ENCODE measurements at places on chromosomes 2 and 18. TPM values are rescaled to one million over a fixed set of nuclear protein-coding genes. Genes with fewer than 3 reads are reported as not detected.
A peak's percentile ranks its signal among the peaks of the same experiment; 100 is the strongest.

AMER3 gene
- not detected for total RNA-seq

- no peak overlapping the region for H3K27ac ChIP-seq
- no peak overlapping the region for H3K4me3 ChIP-seq
- peaks cover 19% of the 10 kb centered on the region for H3K27me3 ChIP-seq
- no peaks in the 10 kb centered on the region for H3K4me1 ChIP-seq
- no peaks in the 10 kb centered on the region for H3K36me3 ChIP-seq
Measured at GRCh38 chr2:233764264-233764663, 4.2 kb downstream of the UGT1A1 start.

DNA sequence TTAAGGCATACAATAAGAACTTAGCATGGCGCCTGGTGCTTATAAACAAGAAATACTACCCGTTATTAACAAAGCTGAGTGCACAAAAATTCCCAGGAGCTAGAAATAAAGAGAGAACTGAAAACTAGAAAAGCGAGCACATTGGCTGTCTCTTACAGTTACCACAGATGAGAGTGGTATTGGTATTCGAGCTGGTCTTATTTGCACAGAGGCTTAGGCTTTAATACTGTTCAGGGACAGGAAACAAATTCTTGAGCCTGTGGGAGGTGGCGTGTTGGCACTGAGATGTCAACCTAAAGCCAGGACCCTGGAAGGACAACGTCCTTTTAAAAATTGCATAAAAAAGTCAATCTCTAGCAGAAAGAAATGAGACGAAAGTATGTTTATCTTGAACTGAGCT, 67.3 kb upstream of the IGFBP2 start:
- H3K27ac ChIP-seq, result no peak overlapping the region
- H3K27me3 ChIP-seq, result peaks cover 2% of the 10 kb centered on the region
- no peak overlapping the region for H3K4me3 ChIP-seq
- DNase-seq, result no peak
- no peaks in the 10 kb centered on the region for H3K4me1 ChIP-seq

DNA sequence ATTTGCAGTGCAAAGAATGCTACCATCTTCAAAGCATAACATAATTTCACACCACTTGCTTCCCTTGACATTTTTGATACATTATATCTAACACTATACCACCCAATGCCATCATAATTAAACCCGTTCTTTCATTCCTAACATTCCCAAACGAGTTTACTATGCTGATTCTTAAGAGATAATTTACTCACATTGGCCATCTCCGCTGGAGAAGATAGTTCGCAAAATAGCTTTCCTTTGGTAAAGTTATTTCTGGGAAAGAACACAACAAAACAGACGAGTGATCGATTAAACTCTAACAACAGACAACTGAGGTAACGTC, 716 bp downstream of the MMADHC start:
- no peak for DNase-seq
- peak overlapping the region; percentile 99 for H3K27ac ChIP-seq
- peaks cover 32% of the 10 kb centered on the region for H3K36me3 ChIP-seq
- peak overlapping the region; percentile 92 for H3K4me3 ChIP-seq

DNA sequence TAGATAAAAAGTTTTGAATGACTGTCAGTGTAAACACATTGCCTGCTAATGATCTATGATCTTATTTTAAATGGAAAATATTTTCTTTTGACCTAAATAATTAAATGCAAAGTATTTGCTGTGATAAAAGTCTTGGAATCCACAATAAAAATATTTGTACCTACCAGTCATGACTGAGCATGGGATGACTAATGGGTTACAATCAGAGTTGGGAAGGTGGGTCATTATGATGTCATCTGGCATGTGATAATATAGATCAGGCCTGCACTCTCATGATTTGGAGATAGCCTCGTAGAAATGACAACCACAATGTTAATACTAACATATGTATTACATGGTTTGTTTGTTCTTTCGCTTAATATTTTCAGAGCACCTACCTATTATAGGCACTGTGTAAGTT, 848.8 kb upstream of the KLHL29 start:
- no peaks in the 10 kb centered on the region for H3K36me3 ChIP-seq
- no peak for DNase-seq
- H3K27ac ChIP-seq, result no peak overlapping the region

ESPNL gene
- 0.21 TPM for total RNA-seq

C2orf92 gene
- total RNA-seq, result 8.9 TPM

ALPG gene
- total RNA-seq, result not detected

DNA sequence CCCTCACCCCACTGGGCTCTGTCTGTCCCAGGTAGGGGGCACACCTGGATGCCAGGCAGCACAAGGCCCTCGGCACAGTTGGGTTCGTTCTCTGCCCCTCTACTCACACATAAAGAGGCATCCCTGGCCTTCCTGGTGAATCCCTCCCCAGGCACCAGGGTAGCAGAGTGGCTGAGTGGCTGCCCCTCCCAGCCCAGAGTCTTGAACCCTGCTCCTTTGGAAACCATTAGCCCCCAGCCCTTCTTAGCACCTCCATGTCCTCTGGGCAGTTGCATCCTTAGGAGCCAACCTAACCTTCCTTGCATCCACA, 2.0 kb downstream of the GPC1 start:
- H3K27ac ChIP-seq, result no peak overlapping the region
- DNase-seq, result no peak
- H3K36me3 ChIP-seq, result no peaks in the 10 kb centered on the region
- no peak overlapping the region for H3K4me3 ChIP-seq
- peaks cover 12% of the 10 kb centered on the region for H3K4me1 ChIP-seq

DNA sequence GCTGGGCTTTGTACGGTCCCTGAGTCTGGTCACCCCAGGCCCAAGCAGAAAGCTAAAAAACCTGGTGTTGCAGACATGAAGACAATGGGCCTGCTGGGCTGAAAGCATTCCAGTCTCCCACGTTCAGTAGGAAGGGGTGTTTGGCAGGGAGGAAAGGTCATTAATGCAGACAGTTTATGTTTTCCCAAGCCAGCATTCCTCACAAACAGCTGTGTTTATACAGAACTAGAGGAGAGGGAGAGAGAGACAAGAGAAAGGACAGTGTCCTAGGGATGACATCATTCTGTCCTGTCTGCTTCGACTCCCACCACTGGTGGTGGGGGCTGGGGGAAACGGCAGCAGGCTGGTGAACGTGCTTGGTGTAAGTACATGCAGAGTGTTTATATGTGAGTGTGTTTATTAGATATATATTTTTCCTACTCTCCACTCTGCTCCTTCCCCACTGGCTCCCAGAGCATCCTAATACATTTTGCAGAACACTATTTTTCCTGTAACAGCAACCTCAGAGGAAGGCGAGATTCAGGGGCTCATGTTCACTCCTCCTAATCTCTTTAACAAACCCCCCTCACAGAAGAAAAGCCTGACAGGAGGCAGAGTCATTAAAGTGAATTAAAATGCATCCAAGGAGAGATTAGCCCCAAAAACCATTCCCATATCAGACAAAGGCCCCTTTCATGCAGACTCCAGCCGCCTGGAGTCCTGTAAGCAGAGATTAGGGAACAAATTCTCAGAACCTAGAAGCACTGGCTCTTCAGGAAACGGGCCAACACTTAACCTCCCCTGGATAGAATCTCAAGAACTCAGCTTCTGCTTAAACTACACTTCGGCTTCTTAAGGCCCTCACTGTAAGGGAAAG, 380.4 kb downstream of the TNS1 start:
- no peaks in the 10 kb centered on the region for H3K4me1 ChIP-seq
- H3K36me3 ChIP-seq, result no peaks in the 10 kb centered on the region

REG1B gene
- not detected for total RNA-seq

- no peak overlapping the region for H3K27ac ChIP-seq
- no peaks in the 10 kb centered on the region for H3K27me3 ChIP-seq
- no peaks in the 10 kb centered on the region for H3K36me3 ChIP-seq
- H3K4me3 ChIP-seq, result no peak overlapping the region
- H3K4me1 ChIP-seq, result no peaks in the 10 kb centered on the region
- DNase-seq, result no peak
Measured at GRCh38 chr18:25275412-25276001, 76.5 kb downstream of the ZNF521 start.

GRCh38 chr2:67836866-67837265, 225.9 kb downstream of the C1D start:
- H3K27me3 ChIP-seq, result no peaks in the 10 kb centered on the region
- H3K4me3 ChIP-seq, result no peak overlapping the region
- no peaks in the 10 kb centered on the region for H3K4me1 ChIP-seq
- no peak for DNase-seq

- no peaks in the 10 kb centered on the region for H3K36me3 ChIP-seq
- peaks cover 30% of the 10 kb centered on the region for H3K27me3 ChIP-seq
- peaks cover 2% of the 10 kb centered on the region for H3K4me1 ChIP-seq
- H3K4me3 ChIP-seq, result no peak overlapping the region
- no peak for DNase-seq
Measured at GRCh38 chr18:61336766-61337165, 3.5 kb downstream of the CDH20 start.

DNA sequence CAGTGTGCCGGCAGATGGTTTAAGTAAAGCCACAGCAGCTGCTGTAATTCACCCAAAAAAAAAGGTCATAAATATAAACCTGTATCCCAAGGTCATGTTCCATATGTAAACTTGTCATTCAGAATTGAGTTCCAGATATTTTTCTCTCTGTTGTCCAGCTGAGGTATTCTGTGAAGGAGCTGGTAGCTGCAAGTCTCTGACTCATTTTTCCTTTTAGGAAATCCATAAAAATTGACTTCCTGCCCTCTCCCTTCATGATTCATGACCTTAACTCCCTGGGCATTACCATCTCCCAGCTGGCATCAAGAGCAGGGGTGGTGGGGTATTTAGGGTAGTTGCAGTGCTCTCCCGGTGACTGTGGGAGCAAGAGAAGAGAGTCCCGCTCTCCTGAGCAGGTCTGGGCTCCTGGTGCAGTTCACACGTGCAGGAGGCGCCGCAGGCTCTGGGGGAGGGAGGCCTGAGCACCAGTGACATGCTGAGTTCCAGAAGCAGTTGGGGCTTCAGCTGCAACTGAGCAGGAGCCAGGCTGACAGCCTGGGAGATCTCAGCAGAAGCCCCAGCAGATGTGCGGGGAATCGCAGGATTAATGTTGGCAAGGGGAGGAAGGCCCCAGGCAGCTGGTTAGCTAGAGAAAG, 192.6 kb downstream of the MGAT5 start:
- peaks cover 7% of the 10 kb centered on the region for H3K36me3 ChIP-seq
- no peaks in the 10 kb centered on the region for H3K4me1 ChIP-seq
- H3K27me3 ChIP-seq, result no peaks in the 10 kb centered on the region
- H3K27ac ChIP-seq, result no peak overlapping the region

DNA sequence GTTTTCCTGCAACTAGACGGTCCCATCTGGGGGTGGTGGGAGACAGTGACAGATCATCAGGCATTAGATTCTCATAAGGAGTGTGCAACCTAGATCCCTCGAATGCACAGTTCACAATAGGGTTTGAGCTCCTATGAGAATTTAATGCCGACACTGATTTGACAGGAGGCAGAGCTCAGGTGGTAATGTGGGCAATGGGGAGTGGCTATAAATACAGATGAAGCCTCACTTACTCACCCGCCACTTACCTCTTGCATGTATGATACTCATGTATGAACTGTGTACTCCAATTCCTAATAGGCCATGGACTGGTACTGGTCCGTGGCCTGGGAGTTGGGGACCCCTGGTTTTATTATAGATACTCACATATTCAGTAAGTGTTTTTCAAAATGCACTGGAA, 122.4 kb upstream of the SIX3 start:
- H3K4me1 ChIP-seq, result no peaks in the 10 kb centered on the region
- no peaks in the 10 kb centered on the region for H3K36me3 ChIP-seq
- DNase-seq, result no peak
- H3K4me3 ChIP-seq, result no peak overlapping the region

CABYR gene
- total RNA-seq, result 0.83 TPM

- DNase-seq, result no peak
- no peaks in the 10 kb centered on the region for H3K36me3 ChIP-seq
- H3K4me1 ChIP-seq, result no peaks in the 10 kb centered on the region
- no peak overlapping the region for H3K4me3 ChIP-seq
- H3K27ac ChIP-seq, result no peak overlapping the region
Measured at GRCh38 chr2:193103064-193103463, 908.3 kb upstream of the TMEFF2 start.

- peaks cover 53% of the 10 kb centered on the region for H3K4me1 ChIP-seq
- no peaks in the 10 kb centered on the region for H3K27me3 ChIP-seq
- DNase-seq, result no peak
- H3K4me3 ChIP-seq, result peak overlapping the region; percentile 84
- H3K27ac ChIP-seq, result peak overlapping the region; percentile 85
Measured at GRCh38 chr2:64141674-64142405, 2.4 kb downstream of the PELI1 start.

- H3K4me3 ChIP-seq, result no peak overlapping the region
- H3K27me3 ChIP-seq, result no peaks in the 10 kb centered on the region
- no peak for DNase-seq
- H3K36me3 ChIP-seq, result no peaks in the 10 kb centered on the region
Measured at GRCh38 chr2:129144082-129144791, 825.6 kb upstream of the HS6ST1 start.

CACNB4 gene
- 0.26 TPM for total RNA-seq

DNA sequence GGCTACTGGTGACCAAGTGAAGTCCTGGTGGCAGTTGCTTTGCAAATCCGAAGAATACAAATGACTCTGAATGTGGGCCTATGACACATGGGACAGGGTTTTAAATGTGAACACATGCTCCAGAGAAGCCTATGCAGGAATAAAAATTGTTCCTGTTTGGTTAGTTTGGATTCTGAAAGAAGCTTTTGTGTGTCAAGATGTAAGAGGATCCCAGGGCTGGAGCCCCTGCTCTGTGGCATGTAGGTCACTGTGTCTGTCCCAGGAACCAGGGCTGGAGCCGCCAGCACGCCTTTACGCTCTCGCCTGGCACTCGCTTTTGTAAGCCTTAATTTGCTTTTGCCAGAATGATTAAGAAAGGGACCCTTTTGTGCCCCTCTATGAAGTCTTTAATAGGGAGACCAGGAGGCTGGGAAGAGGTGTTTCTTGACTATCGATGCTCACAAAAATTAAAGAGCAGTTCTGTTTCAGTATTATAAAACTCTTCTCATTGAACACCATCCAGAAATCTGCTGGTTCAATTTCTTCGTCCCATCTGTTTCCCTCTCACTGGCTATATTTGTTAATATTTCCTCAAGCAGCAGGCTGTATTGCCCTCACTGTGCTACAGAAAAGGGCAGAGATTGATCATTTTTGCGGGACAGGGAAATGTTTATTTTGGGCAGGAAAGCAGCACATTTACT, 532.7 kb upstream of the POU3F3 start:
- no peaks in the 10 kb centered on the region for H3K36me3 ChIP-seq
- H3K27ac ChIP-seq, result no peak overlapping the region
- peaks cover 20% of the 10 kb centered on the region for H3K27me3 ChIP-seq
- H3K4me1 ChIP-seq, result no peaks in the 10 kb centered on the region

DNA sequence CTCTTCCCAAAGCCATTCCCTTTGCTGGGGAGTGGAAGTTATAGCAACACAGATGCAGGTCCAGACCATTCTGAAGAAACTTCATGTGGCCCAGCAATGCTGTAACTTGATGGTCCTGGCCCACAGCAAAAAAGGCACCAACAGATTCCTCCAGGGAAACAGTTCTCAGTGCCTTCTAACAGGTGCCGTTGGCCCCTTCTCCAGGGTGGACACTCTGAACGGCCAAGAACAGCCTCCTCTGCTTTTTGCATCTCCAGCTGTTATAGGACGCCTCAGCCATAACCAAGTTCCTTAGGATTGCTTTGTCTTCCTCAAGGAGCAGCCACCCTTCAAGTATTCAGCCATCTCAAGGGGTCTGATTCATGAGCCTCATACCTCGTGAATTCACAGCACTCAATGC, 38.0 kb downstream of the MARCO start:
- no peak overlapping the region for H3K27ac ChIP-seq
- H3K36me3 ChIP-seq, result no peaks in the 10 kb centered on the region
- no peak overlapping the region for H3K4me3 ChIP-seq

GRCh38 chr2:57669570-57669969, 377.0 kb upstream of the VRK2 start:
- no peak overlapping the region for H3K4me3 ChIP-seq
- no peaks in the 10 kb centered on the region for H3K36me3 ChIP-seq
- H3K4me1 ChIP-seq, result no peaks in the 10 kb centered on the region
- H3K27ac ChIP-seq, result no peak overlapping the region
- H3K27me3 ChIP-seq, result no peaks in the 10 kb centered on the region

- H3K27ac ChIP-seq, result no peak overlapping the region
- no peak overlapping the region for H3K4me3 ChIP-seq
- peaks cover 37% of the 10 kb centered on the region for H3K36me3 ChIP-seq
- H3K27me3 ChIP-seq, result no peaks in the 10 kb centered on the region
Measured at GRCh38 chr2:48471048-48471474, 58.9 kb upstream of the STON1 start.
